NCI-H1417 treated with DMSO at 0.1 percent for 48 hours (cell line): ENCODE measurements at places on chromosomes 5 and 9.

GRCh38 chr9:85909390-85909789 is 31.6 kb upstream of the NAA35 start:
- no peak for DNase-seq

GRCh38 chr9:131704141-131704983 is 35.5 kb downstream of the RAPGEF1 start:
- no peak for DNase-seq

- DNase-seq: no peak
Observed at GRCh38 chr5:83721953-83722901, 1.6 kb upstream of the HAPLN1 start.

DNA sequence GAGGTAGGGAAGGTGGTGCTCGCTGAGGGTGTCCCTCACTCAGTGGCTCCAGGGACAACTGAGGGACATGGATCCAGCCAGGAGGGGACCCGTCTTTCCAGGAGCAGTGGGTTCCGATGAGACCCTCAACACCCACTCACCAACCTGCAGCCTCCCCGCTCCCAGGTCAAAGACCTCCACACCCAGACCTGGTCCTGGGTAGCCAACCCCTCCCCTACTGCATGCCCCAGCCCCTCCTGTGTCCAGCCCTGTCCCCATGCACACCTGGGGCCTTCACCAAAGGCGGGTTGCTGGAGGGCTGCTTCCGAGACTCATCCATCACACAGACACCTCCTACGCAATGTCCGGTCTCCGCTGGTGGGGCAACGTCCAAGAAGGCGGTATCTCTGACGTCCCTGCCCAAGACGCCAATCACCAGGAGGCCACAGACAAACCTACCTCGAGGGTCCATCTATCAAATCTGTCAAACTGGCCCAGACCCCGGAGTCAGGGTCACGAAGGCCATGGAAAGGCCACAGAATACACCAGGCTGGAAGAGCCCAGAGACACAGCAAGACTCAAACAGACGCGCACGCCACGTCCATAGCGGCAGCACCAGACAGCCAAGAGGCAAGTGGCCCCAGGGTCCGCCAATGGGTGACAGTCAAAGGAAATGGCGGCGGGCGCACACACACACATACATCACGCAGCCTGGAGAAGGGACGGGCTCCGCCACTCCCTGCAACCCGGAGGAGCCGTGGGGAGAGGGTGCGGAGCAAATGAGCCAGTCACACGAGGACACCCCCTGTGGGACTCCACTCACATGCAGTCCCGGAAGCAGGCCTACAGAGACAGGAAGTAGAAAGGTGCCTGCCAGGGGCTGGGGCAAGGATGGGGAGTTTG is 10.8 kb downstream of the NACC2 start:
- DNase-seq: no peak

DNA sequence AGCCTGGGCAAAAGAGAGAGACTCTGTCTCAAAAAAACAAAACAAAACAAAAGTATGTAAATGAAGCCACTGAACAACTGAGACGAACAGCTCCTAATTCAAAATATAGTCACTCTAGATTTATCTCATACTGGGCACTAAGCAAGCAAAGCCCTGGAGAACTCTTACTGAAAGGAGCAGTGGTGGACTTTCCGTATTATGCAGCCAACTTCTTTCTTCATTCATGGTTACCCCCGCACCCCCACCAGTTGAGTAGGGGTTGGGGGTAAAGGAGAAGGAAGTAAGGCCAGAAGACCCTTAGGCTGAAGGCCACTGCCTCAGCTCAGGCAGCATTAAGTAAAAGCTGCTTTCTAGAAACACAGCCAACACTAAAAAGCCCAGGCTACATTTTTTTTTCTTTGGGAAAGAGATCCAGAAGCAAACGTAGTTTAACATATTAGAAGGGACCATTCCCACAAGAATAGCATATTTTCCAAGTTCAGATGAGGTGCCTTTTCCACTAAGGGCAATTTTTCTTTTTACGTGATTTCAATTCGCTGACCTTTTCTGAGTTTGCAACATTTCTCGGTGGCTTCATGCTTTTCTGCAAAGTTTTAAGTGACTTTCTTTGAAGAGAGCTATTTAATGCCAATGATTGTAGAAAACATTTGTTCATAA is 55.3 kb downstream of the MAPKAP1 start:
- no peak for DNase-seq

DNA sequence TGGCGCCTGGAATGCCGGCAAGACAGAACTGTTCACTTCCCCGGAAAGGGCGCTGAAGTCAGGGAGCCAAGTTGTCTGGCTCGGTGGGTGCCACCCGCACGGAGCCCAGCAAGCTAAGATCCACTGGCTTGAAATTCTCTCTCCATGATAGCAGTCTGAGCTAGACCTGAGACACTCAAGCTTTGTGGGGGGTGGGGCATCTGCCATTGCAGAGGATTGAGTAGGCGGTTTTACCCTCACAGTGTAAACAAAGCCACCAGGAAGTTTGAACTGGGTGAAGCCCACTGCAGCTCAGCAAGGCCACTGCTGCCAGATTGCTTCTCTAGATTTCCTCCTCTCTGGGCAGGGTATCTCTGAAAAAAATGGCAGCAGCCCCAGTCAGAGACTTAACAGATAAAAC is 277.4 kb downstream of the SLCO4C1 start:
- DNase-seq: no peak

DNA sequence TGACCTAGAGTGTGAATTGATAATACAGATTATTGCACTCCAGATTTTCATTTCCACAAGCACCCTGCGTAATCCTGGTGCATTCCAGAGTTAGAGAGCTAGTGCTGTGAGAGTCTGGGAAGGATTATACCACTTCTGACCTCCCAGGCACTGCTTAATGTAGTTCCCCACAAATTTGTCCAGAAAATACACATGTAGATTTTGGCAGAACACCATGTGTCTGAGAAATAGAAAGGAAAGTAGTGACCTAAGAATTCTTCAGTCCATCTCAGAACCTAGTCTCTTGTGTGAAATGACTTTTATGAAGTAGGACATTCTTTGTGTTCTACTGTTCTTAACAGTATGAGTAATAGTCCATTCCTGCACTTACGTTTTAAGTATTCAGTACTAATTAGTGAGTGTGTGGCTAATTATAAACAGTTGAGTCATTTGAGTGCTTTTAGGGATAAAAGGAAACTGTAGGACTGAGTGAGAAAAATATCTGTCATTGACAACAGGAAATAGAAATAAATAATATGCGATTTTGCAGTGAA is 27.8 kb upstream of the PTPDC1 start:
- DNase-seq: no peak

GRCh38 chr9:135580664-135581380 is 19.3 kb downstream of the PAEP start:
- DNase-seq: no peak

GRCh38 chr5:123046222-123046621 is 9.7 kb upstream of the PPIC start:
- DNase-seq: no peak

- no peak for DNase-seq
Observed at GRCh38 chr5:66329078-66329477, 185.0 kb downstream of the SREK1 start.
